ENCODE measurements at places on chromosomes 12 and 14.
A peak's percentile ranks its signal among the peaks of the same experiment; 100 is the strongest.

GRCh38 chr12:1644534-1645438 is 15.8 kb downstream of the WNT5B start:
- no peaks in the 10 kb centered on the region for H3K36me3 ChIP-seq
- no peak overlapping the region for H3K27ac ChIP-seq
- H3K27me3 ChIP-seq = peaks cover 2% of the 10 kb centered on the region
- no peaks in the 10 kb centered on the region for H3K4me1 ChIP-seq

DNA sequence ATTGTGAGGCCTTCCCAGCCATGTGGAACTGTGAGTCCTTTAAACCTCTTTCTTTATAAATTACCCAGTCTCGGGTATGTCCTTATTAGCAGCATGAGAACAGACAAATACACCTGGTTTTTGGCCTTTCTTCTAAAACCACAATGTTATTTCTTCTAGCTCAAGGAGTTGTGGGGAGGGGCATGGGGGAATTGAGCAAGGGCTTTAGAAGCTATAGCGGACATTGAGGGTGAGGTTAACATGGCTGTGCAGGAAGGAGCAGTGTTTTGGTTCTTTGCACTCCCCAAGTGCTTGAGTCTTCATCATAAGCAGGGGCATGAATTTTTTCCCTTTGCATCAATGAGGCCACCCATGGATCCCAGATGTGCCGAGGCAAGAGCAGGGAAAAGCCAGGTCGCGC is 86.8 kb downstream of the SPRING1 start:
- H3K36me3 ChIP-seq = no peaks in the 10 kb centered on the region
- H3K27ac ChIP-seq = no peak overlapping the region
- no peak for DNase-seq
- H3K4me1 ChIP-seq = peaks cover 2% of the 10 kb centered on the region
- no peak overlapping the region for H3K4me3 ChIP-seq

- DNase-seq = no peak
- H3K27me3 ChIP-seq = no peaks in the 10 kb centered on the region
- no peak overlapping the region for H3K27ac ChIP-seq
- no peaks in the 10 kb centered on the region for H3K36me3 ChIP-seq
- H3K4me3 ChIP-seq = no peak overlapping the region
Observed at GRCh38 chr12:52202361-52203078, 10.7 kb upstream of the KRT80 start.

DNA sequence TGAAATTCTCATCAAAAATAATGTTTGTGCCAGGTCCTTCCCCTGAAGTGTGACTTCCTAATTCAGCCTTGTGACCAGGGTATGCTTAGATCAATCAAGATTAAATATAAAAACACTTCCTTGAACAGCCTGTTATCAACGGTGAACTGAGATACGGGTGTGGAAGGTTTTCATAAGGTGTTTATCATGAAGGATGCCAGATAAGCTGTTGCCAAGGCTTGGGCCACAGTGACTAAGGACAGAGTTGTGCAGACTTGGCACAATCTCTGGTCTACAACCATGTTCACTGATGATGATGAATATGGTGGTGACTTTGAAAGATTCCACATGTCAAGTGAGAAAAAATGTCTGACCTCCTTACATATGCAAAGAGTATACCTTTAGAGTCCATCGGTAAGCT is 51.3 kb upstream of the LIN7A start:
- no peak overlapping the region for H3K27ac ChIP-seq
- no peaks in the 10 kb centered on the region for H3K4me1 ChIP-seq
- H3K36me3 ChIP-seq = no peaks in the 10 kb centered on the region
- no peak overlapping the region for H3K4me3 ChIP-seq
- H3K27me3 ChIP-seq = no peaks in the 10 kb centered on the region

- no peak for DNase-seq
- H3K36me3 ChIP-seq = no peaks in the 10 kb centered on the region
- no peaks in the 10 kb centered on the region for H3K27me3 ChIP-seq
- H3K27ac ChIP-seq = no peak overlapping the region
- no peak overlapping the region for H3K4me3 ChIP-seq
- H3K4me1 ChIP-seq = no peaks in the 10 kb centered on the region
Observed at GRCh38 chr14:37858733-37859132, 263.3 kb downstream of the TTC6 start.

GRCh38 chr12:89098441-89099112 is 253.7 kb downstream of the DUSP6 start:
- no peaks in the 10 kb centered on the region for H3K36me3 ChIP-seq
- no peaks in the 10 kb centered on the region for H3K27me3 ChIP-seq
- H3K27ac ChIP-seq = 0 out of 2 replicates have a peak overlapping the region, but pooled peaks have one; percentile 5
- H3K4me3 ChIP-seq = peak overlapping the region; percentile 19

GRCh38 chr12:26135571-26135970 is 10.7 kb upstream of the BHLHE41 start:
- H3K27me3 ChIP-seq = no peaks in the 10 kb centered on the region
- no peak overlapping the region for H3K27ac ChIP-seq
- no peak overlapping the region for H3K4me3 ChIP-seq
- no peaks in the 10 kb centered on the region for H3K4me1 ChIP-seq

DNA sequence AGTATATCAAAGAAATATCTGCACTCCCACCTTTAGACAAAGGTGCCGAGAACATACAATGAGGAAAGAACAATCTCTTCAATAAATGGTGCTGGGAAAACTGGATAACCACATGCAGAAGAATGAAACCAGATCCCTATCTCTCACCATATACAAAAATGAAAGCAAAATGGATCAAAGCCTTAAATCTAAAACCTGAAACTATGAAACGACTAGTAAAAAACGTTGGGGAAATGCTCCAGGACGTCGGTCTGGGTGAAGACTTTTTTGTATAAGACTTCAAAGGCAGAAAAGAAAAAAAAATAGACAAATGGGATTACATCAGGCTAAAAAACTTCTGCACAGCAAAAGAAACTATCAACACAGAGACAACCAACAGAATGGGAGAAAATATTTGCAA is 83.8 kb downstream of the PPM1A start:
- no peaks in the 10 kb centered on the region for H3K27me3 ChIP-seq
- no peak overlapping the region for H3K4me3 ChIP-seq
- no peak for DNase-seq
- no peak overlapping the region for H3K27ac ChIP-seq
- peaks cover 11% of the 10 kb centered on the region for H3K4me1 ChIP-seq

DNA sequence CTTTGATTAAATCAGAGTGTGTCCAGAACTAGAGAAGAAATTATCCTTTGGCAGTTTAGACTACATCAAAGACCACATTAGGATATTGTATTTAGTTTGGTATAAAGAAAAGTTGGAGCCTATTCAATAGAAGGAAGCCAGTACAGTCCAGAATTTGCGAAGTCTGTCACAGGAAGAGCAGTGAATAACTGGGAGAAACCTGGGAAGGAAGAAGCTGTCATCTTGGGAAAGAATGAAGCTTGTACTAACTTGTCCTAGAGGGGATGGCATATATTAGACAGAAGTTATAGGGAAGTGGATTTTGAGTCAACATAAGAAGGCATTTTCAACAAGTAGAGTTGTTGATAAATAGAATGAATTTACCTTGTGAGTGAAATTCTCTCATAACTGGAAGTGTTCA is 386.7 kb downstream of the LRIG3 start:
- H3K36me3 ChIP-seq = no peaks in the 10 kb centered on the region
- no peaks in the 10 kb centered on the region for H3K4me1 ChIP-seq
- H3K4me3 ChIP-seq = no peak overlapping the region
- no peaks in the 10 kb centered on the region for H3K27me3 ChIP-seq
- DNase-seq = no peak

- H3K27ac ChIP-seq = no peak overlapping the region
- no peak for DNase-seq
- H3K27me3 ChIP-seq = no peaks in the 10 kb centered on the region
- no peaks in the 10 kb centered on the region for H3K36me3 ChIP-seq
Observed at GRCh38 chr14:65168840-65169239, 66.5 kb upstream of the MAX start.
